Foreskin keratinocyte (primary cell): ENCODE measurements at places on chromosomes 16 and 17. TPM values are rescaled to one million over a fixed set of nuclear protein-coding genes. Genes with fewer than 3 reads are reported as not detected.

ABR gene
- total RNA-seq = 41.3 and 60.1 TPM in 2 replicates

ELAC2 gene
- 67.9 and 71.5 TPM in 2 replicates for total RNA-seq

RPA1 gene
- 44.4 and 52.9 TPM in 2 replicates for total RNA-seq

ABCC3 gene
- total RNA-seq = 22.5 and 28.4 TPM in 2 replicates

GINS2 gene
- total RNA-seq = 27.1 and 28.4 TPM in 2 replicates

KRT16 gene
- 115 and 208 TPM in 2 replicates for total RNA-seq

PRAC1 gene
- total RNA-seq = not detected in 2 replicates
